Breast epithelium (tissue), 4 donors: ENCODE measurements at places on chromosomes 5 and 9. TPM values are rescaled to one million over a fixed set of nuclear protein-coding genes. Genes with fewer than 3 reads are reported as not detected.

Gene FYB1
- total RNA-seq: 11.4 TPM

Gene DRD1
- total RNA-seq: 0.33 TPM

Gene SPINK6
- not detected for total RNA-seq

Gene TTC23L
- not detected for total RNA-seq

Gene FOXD4L6
- not detected for total RNA-seq

Gene SLCO6A1
- total RNA-seq: not detected

Gene BNC2
- 21.1 TPM for total RNA-seq

Gene PFN3
- total RNA-seq: not detected

Gene TAF1L
- not detected for total RNA-seq

Gene GRXCR2
- not detected for total RNA-seq

Gene TLX3
- total RNA-seq: not detected

Gene CATSPER3
- total RNA-seq: 0.32 TPM

Gene TEX53
- not detected for total RNA-seq
